ENCODE measurements at places on chromosomes 5 and 9.
A peak's percentile ranks its signal among the peaks of the same experiment; 100 is the strongest.

GRCh38 chr5:72244862-72245371 is 75.1 kb downstream of the MRPS27 start:
- DNase-seq = no peak

DNA sequence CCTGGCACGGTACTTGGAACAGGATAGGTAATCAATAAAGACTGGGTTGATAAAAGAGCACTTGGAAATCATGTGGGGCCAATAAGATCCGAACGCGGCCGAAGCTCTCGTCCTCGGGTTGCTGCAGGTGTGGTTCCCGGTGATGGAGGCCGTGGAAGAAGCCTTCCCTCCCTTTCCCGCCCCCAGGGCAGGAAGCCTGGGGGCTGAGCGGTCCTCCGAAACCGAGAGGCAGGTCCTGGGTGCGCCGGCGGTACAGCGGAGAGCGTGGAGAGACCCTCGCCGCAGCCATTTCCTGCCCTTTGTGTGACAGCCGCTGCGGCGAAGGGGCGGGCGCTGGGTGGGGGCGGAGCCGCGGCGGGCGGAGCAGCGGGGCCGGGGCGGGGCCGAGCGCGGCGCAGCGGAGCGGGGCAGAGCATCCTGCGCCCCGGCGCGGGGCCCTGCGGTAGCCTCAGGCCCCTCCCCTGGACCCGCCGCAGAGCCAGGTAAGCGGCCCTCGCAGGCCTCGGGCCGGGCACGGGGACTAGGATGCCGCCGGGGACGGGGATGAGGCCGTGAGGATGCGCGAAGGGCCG is at the start of gene CYFIP2:
CYFIP2 (plus strand) TSS at position 410 of the 572 bp plus-strand sequence. CDS start 19,239 bp downstream, outside the sequence.
- peak; percentile 62 for DNase-seq

GRCh38 chr5:97627272-97627671 is 444.2 kb upstream of the RIOK2 start:
- no peak for DNase-seq

GRCh38 chr9:95966306-95966705 is 90.8 kb downstream of the ERCC6L2 start:
- DNase-seq = no peak

DNA sequence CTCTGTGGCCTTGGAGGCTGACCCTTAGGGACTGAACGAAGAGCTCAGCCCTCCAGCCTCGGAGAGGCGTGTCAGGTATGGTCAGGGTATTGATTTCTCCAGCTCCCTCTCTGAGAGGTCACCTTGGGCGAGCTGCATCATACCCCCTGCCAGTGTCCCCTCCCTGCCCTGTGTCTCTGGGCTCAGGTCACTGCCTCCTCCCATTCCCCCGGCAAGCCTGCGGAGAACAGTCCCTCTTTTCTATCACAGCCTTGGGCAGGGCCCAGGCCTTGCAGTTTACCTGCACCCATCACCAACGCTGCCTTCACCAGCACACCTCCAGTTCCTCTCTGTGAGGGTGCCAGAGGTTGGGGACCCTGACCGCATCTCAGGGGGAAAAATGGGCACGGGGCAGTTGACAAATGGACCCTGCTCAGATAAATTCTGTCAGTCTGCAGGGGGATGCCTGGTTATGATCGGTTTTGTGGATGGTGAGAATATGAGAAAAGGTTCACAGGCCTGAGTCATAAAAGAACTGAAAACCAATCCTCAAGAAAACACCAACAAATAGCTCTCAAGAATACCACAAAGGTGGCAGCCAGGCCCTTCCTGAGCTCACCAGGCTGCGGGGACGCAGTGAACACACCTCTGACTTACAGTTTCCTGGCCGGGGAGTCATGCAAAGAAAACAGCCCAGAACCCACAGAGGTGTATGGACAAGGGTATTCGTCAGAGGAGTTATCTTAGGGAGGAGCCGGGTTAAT is 24.7 kb upstream of the RXRA start:
- peak; percentile 4 for DNase-seq

GRCh38 chr5:93209476-93209875 is 371.5 kb downstream of the NR2F1-AS1 start:
- no peak for DNase-seq

- no peak for DNase-seq
Measured at GRCh38 chr5:169542811-169543210, 40.8 kb upstream of the SPDL1 start.

All from psoas muscle (tissue), 8 donors.